ENCODE measurements at places on chromosomes 6 and 20. TPM values are rescaled to one million over a fixed set of nuclear protein-coding genes. Genes with fewer than 3 reads are reported as not detected.

BYSL gene
- total RNA-seq, result 32.7 TPM

TFAP2B gene
- not detected for total RNA-seq

SLC17A1 gene
- total RNA-seq, result not detected

GABRR1 gene
- 0.16 TPM for total RNA-seq

CST5 gene
- not detected for total RNA-seq
